ENCODE measurements at places on chromosomes 16 and 17.

DNA sequence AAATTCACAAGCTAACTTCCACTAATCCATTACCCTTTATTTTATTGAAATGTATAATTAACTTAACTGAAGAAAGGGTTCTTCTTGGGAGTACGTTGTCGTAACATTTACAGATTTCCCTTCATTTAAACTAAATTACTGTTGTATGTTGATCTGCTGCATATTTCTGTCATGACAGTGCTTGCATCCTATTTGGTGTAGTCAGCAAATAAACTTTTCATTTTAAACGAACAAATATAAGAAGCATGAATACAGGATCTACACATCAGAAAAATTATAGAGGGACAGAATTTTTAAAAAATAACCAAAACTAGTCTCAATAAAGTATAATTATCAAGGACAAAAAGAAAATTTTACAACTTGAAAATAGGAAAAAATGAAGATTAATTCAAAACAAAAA, 66.5 kb upstream of the ZNF267 start:
- DNase-seq: no peak

GRCh38 chr16:508884-509736, 18.4 kb upstream of the CAPN15 start:
- no peak for DNase-seq

DNA sequence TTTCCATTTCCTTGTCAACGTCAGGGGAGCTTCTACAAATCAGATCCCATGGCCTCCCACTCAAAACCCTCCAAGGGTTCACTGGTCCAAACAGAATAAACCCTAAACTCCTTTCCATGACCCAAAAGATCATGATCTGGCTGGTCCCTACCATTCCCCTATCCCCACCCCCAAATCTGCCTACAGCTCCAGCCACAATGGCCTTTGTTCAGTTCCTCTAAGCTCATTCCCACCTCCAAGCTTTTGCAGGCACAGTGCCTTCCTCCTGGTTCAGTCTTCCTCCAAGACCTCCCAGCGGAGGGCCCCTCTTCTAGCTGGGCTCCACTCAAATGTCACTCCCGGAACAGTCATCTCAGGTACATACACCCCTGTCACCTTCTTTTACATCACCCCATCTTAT, 2.0 kb downstream of the GPRC5B start:
- no peak for DNase-seq

GRCh38 chr17:77209330-77209748, 68.6 kb downstream of the SEC14L1 start:
- DNase-seq: no peak

- no peak for DNase-seq
Observed at GRCh38 chr17:9024497-9024896, 3.2 kb downstream of the NTN1 start.

GRCh38 chr16:50462793-50463507, 85.2 kb upstream of the NKD1 start:
- no peak for DNase-seq

GRCh38 chr17:57593739-57594462, 151.2 kb downstream of the CCDC182 start:
- no peak for DNase-seq

Measured in stimulated activated CD4-positive, alpha-beta T cell treated with anti-CD3 and anti-CD28 coated beads, Interleukin-4, amount 100 ng/mL, for 24 hours (primary cell).